Stimulated activated CD8-positive, alpha-beta memory T cell treated with anti-CD3 and anti-CD28 coated beads, Interleukin-4, amount 100 ng/mL, for 1 hour (primary cell): ENCODE measurements at places on chromosomes 4 and X.

- no peak for DNase-seq
Measured at GRCh38 chr4:189117426-189117825, 823.2 kb upstream of the FRG1 start.

GRCh38 chr4:138452826-138453225 lies 210.7 kb upstream of the SLC7A11 start:
- no peak for DNase-seq

DNA sequence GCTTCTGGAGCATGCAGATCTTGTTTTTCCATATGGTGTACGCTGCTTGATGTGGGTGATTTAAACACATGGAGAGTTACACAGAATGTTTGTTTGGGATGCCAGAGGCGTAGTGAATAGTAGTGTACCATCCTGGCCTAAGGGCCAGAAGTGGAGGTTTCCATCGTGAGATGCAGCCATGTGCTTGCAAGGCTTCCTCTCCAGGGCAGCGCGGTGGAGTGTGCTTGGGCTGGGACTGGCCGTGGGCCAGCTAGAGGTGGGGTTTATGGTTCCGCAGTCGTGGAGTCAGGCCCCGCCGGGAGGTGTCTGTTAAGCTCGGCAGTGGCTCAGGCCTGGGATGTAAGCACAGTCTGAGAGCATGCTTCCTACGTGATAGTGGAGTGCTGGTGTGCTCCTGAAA lies 14.0 kb downstream of the STOX2 start:
- no peak for DNase-seq

DNA sequence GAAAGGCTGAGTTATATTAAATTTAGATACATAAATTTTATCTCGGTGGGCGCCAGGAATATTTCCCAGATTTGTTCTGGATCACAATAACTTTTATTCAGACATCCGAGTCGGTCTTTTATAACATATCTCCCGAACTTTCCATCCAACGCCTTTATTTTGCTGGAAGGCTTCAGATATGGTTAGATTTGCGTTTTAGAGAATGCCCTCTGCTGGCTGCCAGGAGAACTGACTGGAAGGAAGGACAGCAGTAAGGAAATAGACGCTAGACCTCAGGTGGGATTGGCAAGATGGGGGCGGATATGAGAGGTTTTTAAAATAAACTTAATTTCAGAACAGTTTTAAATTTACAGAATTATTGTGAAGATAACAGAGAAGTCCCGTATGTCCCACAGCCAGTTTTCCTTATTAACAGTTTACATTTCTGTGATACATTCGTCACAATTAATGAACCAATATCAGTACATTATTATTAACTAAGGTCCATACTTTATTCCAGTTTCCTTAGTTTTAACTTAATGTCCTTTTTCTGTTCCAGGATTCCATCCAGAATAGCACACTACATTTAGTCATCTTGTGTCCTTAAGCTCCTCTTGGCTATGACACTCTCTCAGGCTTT lies 4.6 kb upstream of the KANTR start:
- no peak for DNase-seq

- no peak for DNase-seq
Measured at GRCh38 chrX:63526863-63527262, 175.7 kb upstream of the SPIN4 start.

DNA sequence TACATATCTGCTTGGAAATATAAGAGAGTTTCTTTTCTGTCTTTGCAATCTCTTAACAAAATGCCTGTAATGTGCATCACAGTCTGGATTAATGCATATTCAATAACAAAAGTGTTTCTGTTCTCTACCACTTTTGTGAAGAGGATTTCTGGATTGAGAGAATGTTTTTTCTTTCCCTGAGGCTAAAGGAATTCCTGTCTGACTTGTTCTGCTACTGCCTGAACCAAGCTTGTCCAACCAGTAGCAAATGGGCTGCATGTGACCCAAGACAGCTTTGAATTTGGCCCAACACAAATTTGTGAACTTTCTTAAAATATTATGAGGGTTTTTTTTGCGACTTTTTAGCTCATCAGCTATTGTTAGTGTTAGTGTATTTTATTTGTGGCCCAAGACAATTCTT lies 1133.9 kb downstream of the SH3BGRL start:
- no peak for DNase-seq

GRCh38 chr4:113718252-113718651 lies 43.3 kb downstream of the CAMK2D start:
- DNase-seq = no peak

- no peak for DNase-seq
Measured at GRCh38 chr4:124940387-124940786, 227.9 kb upstream of the ANKRD50 start.

DNA sequence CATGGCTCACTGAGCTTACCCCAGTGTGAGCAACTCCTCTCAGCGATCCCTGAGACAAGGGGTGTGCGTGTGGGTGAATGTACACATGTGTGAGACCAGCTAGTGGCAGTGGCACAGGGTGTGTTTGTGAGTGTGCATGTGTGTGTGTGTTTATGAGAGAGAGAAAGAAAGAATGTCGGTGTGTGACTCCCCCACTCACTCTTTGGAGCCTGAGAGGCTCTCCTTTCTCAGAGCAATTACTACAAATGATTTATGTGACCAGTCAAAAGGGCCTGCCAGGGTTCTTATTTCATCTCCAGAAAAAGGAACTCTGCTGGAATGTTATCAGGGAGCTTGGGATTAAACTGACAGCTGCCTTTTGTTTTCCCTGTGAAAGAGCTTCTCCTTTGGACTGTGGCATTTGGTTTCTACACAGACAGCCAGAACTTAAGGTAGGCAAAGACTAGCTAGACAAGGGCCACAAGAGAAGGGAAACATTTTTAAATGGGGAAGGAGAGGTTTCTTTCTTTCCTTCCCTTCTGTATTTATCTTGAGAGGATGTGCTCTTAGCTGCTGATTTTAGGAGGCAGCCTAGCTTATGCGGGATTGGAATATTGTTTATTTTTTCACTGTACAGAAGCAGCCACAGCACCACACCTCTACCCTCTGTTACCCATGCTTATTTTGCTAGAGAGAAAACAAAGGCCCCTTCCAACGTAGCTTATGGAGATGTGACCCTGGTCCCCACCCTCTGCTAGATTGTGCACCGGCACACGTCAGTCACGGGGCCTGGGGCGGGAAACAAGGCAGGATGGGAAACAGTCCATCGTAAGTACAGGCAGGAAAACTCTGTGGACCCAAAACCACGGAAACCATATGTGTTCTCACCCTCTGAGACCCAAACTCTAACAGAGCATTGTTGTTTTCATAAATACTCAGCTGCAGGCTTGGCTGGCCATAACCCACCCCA lies 143.5 kb downstream of the MGST2 start:
- no peak for DNase-seq

- DNase-seq = no peak
Measured at GRCh38 chr4:41725254-41725653, 23.3 kb downstream of the PHOX2B start.

- DNase-seq = no peak
Measured at GRCh38 chrX:49303346-49303745, at the start of gene GAGE10. Gene GAGE10 (plus strand): TSS chrX:49303646. CDS start chrX:49304860, 1,214 bp downstream.

DNA sequence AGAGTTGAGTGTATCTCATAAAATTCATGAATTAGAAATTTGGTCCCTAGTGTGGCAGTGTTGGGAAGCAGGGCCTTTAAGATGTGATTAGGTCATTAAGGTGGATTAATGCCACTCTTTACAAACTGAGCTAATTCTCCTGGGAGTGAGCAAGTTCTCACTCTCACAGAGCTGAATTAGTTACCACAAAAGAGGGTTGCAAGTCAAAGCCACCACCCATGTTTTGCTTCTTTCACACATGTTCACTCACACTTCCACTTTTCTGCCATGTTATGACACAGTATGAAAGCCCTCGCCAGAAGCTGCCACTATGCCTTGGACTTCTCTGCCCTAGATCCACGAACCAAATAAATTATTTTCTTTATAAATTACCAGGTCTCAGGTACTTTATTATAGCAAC lies 332.1 kb downstream of the ARAP2 start:
- no peak for DNase-seq

GRCh38 chrX:9635368-9635767 lies 130.3 kb downstream of the GPR143 start:
- DNase-seq = no peak

DNA sequence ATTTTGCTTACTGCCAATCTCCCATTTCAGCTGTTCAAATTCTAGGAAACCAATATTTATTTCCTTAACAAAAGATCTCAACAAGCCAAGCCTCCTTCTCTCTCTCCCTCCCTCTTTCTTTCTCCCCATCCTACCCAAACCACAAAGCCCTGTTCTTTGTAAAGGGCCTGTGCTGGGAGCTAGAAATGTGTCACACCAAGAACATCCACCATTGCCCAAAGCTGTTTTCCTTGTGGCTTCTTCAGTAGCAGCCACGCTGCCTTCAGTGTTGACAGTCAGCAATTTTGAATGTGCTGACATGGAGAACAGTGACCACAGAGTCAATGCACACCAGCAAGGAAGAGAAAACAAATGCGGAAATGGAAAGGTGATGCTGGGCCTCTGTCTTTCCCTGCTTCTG lies 203.0 kb downstream of the MAML3 start:
- no peak for DNase-seq

DNA sequence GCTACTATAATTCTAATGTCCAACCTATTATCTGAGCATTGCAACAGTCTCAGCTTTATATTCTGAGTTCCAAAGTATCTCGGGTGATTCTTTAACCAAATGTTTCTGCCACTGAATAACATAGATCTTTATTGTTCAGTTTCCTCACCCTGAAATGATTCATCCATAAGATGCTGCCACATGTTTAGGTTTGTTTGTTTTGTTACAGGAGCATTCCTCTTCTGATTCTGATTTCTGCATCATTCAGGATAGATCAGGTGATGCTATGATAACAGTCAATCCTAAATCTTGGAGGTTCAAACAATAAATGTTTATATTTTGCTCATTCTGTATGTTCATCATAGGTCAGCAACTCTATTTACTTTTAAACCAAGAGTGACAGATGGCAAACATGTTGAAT lies 927.6 kb downstream of the PCDH7 start:
- DNase-seq = no peak

DNA sequence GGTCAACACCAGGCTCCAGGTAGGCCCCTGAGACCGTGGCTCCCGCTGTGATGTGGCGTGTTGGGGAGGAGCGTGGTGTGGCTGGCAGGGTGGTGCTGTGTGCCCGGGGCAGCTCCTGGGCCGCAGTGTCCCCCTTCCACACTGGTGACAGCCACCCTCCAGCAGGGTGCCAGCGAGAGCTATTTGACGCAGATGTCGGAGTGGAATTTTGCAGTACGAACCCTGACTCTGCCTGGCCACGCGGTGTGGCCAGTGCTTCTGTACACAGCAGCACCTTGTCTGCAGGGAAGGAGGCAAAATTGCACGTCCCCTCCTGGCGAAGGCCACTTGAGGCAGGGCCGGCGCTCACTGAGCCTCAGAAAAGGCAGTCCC lies 53.2 kb downstream of the CPZ start:
- DNase-seq = no peak

- DNase-seq = no peak
Measured at GRCh38 chrX:2897311-2897689, 31.8 kb downstream of the ARSD start.

DNA sequence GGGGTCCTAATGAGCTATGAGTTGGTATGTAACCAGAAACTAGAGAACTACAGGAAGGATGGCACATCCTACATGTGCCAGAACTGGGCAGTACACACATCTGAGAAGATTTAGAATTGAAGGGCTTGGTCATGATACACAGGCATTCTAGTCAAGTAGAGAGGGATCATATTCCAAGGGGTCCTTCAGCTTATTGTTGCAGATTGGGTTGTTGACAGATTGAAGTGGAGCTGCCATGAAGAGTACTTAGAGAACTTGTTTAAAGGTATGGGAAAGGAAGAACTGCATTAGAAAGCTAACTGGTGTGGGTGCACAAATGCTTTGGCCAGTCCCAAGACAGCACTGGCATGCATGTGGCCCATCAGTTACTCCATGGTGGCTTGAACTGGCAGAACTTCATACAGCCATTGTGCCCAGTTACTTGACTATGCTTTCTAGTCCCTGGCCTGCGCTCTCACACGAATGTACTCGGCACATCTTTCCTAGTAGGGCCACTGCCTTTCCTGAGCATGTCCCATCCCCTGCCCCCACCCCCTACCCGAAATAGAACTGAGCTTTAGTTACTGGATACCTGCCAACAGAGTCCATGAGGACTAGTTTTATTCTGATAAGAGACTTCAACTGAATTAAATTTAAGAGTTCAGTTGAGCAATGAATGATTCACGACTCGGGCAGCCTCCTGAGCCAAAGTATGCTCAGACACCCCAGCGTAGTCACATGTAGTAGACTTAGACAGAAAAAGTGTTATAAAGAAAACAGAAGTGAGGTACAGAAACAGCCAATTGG lies 64.0 kb downstream of the CCNG2 start:
- DNase-seq = no peak

GRCh38 chr4:4247696-4248028 lies 361 bp downstream of the TMEM128 start:
- no peak for DNase-seq

DNA sequence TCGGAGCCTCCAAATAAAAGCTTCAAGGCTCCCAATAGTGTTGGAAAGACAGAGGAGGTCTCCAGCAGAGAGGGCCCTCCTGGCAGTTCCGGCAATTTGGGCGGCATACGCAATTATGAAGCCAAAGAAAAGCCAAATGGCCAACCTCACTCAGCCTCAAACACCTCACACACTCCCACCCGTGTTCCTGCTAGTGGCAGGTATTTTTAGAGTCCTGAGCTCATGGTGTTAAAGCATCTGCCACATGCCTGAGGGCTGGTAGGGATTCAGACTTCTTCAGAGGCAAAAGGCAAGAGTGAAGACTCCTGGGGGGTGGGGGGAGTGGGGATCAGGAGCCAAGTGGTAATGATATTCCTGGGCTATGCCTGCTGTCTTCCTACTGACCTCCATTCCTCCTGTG lies 7.4 kb downstream of the RAB33A start:
- DNase-seq = no peak

DNA sequence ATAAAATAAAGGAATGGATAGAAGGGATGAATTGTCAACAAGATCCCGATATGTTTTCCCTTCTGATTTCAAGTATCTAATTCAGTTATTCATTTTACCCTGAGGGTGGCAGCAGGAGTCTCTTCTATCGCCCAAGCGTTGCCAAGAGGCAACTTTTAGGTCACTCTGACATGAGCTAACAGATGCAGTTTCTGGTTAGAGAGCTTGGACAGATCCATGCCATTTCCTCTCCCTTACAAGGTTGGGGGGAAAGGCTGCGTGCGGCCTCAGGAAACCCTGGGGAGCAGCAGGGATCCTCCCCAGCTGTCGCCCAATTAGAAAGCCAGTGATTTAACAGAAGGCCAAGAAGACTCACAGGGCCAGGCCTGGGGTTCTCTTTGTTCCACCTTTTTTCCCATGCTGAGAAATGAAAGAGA lies 35.3 kb upstream of the WAS start:
- DNase-seq = no peak

DNA sequence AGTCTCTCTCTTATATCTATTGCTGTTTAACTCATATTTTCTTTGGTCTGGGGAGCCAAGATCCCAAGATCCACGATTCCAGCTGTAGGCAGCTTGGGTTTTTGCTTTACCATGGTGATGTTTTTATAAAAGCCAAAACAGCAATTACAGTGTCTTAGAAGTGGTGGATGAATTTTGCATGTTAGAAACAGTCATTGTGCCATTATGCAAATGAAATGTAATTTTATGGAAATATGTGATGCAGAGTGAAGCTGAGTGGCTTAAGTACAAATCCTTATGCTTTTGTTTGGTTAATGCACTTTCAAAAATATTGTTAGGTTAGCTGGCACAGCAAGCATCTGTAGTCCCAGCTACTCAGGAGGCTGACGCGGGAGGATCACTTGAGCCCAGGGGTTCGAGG lies 32.8 kb upstream of the PTTG2 start:
- DNase-seq = no peak
